ENCODE measurements at places on chromosomes 16 and 17.

DNA sequence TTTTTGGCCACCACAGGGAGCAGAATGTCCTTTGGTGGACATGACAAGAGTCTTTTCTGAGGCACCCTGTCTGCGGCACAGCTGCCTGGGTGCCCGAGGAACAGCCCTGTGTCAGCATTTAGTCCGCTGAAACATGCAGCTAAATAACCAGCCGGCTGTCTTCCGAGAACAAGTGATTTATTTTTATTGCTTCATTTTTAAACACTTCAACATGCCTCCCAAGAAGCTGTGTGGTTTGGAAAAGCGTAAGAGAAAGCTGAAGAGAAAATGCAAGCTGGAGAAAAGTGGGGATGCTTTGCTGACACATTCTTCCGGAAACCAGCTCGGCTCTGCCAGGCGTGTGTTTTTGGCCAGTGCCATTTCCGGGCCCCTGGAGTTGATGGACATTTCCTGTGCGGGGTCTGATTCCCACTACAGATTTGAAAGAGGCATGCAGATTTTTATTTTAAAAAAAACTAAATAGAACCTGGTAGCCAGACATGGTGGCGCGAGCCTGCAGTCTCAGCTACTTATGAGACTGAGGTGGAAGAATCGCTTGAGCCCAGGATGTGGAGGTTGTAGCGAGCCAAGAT lies 94.7 kb downstream of the SEC14L1 start:
- DNase-seq: no peak
- no peaks in the 10 kb centered on the region for H3K4me1 ChIP-seq
- no peaks in the 10 kb centered on the region for H3K27me3 ChIP-seq
- peak overlapping the region; percentile 24 for H3K4me3 ChIP-seq

DNA sequence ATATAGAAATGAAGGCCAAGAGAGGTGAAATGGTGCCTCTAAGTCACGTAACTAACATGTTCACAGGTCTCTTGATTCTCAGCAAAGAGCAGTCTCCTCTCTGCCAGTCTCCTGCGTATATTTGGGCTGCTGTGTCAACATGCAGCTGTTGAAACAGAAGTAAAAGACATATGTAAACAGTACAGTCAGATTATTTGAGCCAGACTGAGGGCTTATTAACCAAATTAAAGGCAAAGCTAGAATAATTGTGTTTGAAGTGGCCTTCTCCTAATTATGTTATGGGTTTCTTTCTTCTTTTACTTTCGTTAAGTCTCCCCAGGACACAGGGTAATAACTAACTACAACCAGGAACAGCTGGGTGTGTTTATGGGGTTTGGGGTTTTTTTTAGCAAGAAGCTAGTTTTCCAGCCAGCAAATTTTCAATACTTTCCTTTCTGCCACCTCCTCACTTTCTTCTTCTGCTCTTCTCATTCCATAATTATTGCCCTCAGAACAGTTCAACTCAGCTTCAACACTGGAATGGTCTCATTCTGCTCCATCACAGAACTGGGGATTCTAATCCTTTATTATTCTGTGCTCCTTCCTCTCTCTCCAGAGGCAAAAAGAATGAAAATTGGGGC lies 18.4 kb downstream of the G6PC1 start:
- H3K4me3 ChIP-seq: no peak overlapping the region
- H3K36me3 ChIP-seq: no peaks in the 10 kb centered on the region
- no peaks in the 10 kb centered on the region for H3K27me3 ChIP-seq
- no peaks in the 10 kb centered on the region for H3K4me1 ChIP-seq
- DNase-seq: no peak

DNA sequence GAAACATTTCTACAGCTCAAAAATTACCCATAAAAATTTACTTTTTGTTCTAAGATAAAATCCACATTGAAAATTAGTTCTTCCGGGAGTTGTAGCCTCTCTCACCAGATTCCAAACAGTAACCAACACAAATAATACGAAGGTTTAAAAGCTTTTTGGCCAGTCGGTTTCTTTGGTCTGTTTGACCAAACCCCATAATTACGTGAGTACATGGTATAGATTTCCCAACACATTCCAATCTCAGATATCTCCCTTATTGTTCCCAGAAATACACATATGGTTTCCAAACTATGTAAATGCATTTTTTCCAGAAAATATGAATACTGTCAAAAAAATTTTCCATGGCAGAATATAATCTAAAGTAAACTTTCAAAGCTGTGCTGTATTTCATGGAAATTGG lies 722.0 kb downstream of the KCNJ2 start:
- no peak overlapping the region for H3K4me3 ChIP-seq
- DNase-seq: no peak
- no peaks in the 10 kb centered on the region for H3K4me1 ChIP-seq
- no peak overlapping the region for H3K27ac ChIP-seq
- no peaks in the 10 kb centered on the region for H3K36me3 ChIP-seq
- no peaks in the 10 kb centered on the region for H3K27me3 ChIP-seq

DNA sequence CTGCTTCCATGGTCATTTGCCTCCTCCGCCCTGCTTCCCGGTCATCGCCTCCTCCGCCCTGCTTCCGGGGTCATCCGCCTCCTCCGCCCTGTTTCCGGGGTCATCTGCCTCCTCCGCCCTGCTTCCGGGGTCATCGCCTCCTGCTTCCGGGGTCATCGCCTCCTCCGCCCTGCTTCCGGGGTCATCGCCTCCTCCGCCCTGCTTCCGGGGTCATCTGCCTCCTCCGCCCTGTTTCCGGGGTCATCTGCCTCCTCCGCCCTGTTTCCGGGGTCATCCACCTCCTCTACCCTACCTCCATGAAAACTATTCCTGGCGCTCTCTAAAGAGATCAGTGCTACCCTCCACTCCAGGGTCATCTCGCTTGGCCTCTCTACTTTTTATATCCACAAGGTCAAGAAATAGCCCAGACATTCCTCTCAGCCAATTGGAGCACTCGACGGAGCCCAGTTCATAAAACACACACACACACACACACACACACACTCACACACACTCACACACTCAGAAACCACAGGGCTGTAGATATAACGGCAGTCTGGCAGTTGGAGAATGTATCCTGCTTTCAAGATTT lies 44.8 kb downstream of the TRARG1 start:
- no peaks in the 10 kb centered on the region for H3K27me3 ChIP-seq
- DNase-seq: no peak
- H3K4me1 ChIP-seq: no peaks in the 10 kb centered on the region
- H3K27ac ChIP-seq: no peak overlapping the region
- H3K36me3 ChIP-seq: no peaks in the 10 kb centered on the region

DNA sequence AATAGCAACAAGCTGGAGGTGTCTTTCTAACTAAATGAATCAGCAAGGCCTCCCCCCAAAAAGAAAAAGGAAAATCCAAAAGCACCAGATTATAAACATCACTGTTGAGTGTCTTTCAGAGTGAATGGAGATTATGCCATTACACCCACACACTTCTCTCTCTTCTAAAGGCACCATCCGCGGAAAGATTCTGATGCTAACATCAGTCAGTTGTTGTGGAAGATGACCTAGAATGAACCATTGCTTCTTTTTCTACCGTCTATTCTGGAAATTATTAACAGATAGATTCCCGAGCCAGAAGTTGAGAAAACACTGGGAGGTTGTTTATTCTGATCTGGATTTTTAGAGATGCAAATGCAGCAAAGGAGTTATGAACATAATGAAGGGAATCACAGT lies 60.9 kb upstream of the FAM20A start:
- H3K4me3 ChIP-seq: no peak overlapping the region
- H3K27me3 ChIP-seq: no peaks in the 10 kb centered on the region
- no peak for DNase-seq
- no peaks in the 10 kb centered on the region for H3K36me3 ChIP-seq
- no peak overlapping the region for H3K27ac ChIP-seq

- no peaks in the 10 kb centered on the region for H3K27me3 ChIP-seq
- H3K36me3 ChIP-seq: peaks cover 17% of the 10 kb centered on the region
- no peak overlapping the region for H3K4me3 ChIP-seq
These were observed 3.3 kb downstream of the MEAK7 start for GRCh38 chr16:84501077-84501735.

GRCh38 chr17:49361129-49361901 lies 735 bp downstream of the ZNF652 start:
- H3K4me3 ChIP-seq: peak overlapping the region; percentile 67
- H3K27ac ChIP-seq: peak overlapping the region; percentile 71
- DNase-seq: peak; percentile 58
- H3K27me3 ChIP-seq: no peaks in the 10 kb centered on the region
- H3K4me1 ChIP-seq: peaks cover 26% of the 10 kb centered on the region
